ENCODE measurements at places on chromosomes 5 and 9. TPM values are rescaled to one million over a fixed set of nuclear protein-coding genes. Genes with fewer than 3 reads are reported as not detected.

Gene DMRT2
- total RNA-seq: 0.12 TPM

Gene TMEM174
- total RNA-seq: not detected

Gene GABRA1
- not detected for total RNA-seq

Gene TTC33
- 16.6 TPM for total RNA-seq

Gene IFNA21
- total RNA-seq: not detected

Gene SLC1A3
- total RNA-seq: not detected

Gene FAM81B
- total RNA-seq: not detected

Gene SPACA9
- 4.3 TPM for total RNA-seq

Gene EPB41L4B
- 14.6 TPM for total RNA-seq

Gene STING1
- 0.89 TPM for total RNA-seq

Gene FAM221B
- total RNA-seq: not detected

Gene FGD3
- 0.36 TPM for total RNA-seq

Gene ZNF879
- total RNA-seq: 0.65 TPM

Gene PCDHGB7
- 0.06 TPM for total RNA-seq

Gene ANKS6
- total RNA-seq: 20.4 TPM

Gene MYORG
- total RNA-seq: 6.2 TPM

Gene LHX6
- total RNA-seq: 1.3 TPM

Gene CCDC180
- total RNA-seq: 0.38 TPM

Gene NDST1
- total RNA-seq: 40.4 TPM
